ENCODE measurements at places on chromosomes 4 and X. TPM values are rescaled to one million over a fixed set of nuclear protein-coding genes. Genes with fewer than 3 reads are reported as not detected.

Gene TBX22
- 0.71 TPM for total RNA-seq

Gene SCRG1
- not detected for total RNA-seq

Gene IL13RA2
- total RNA-seq = not detected

Gene RPS6KA6
- total RNA-seq = 15.7 TPM

Gene TRIM60
- not detected for total RNA-seq

Gene HSD17B13
- total RNA-seq = not detected

Gene MECP2
- 32.5 TPM for total RNA-seq

Gene MEPE
- total RNA-seq = 0.82 TPM

Gene GATA1
- not detected for total RNA-seq

Gene GABRQ
- 1.7 TPM for total RNA-seq

Gene PRKG2
- total RNA-seq = 1.1 TPM

Gene AMBN
- not detected for total RNA-seq

Gene BEX4
- total RNA-seq = 93.9 TPM

Gene DSPP
- total RNA-seq = not detected

Gene STBD1
- 0.47 TPM for total RNA-seq

Gene GALNTL6
- 1.1 TPM for total RNA-seq

Gene FGF5
- total RNA-seq = 0.32 TPM

Gene NHS
- total RNA-seq = 6.0 TPM

Gene GPRIN3
- 2.4 TPM for total RNA-seq

Gene KLB
- total RNA-seq = 0.07 TPM

Gene ATP2B3
- not detected for total RNA-seq

Gene AWAT2
- total RNA-seq = 0.46 TPM

Gene CLGN
- total RNA-seq = 7.2 TPM

Gene EGFL6
- 0.19 TPM for total RNA-seq

Gene SERTM2
- 0.61 TPM for total RNA-seq

Gene NR3C2
- 0.77 TPM for total RNA-seq

Gene OPRPN
- not detected for total RNA-seq

Gene SSR4
- total RNA-seq = 218 TPM

Gene ERCC6L
- total RNA-seq = 4.8 TPM

Gene CFAP47
- 0.26 TPM for total RNA-seq

Gene HDAC8
- 28.4 TPM for total RNA-seq

Gene MAGEB10
- total RNA-seq = not detected

Gene RGN
- 2.7 TPM for total RNA-seq

Gene TGIF2LX
- not detected for total RNA-seq

Gene TMEM131L
- 2.9 TPM for total RNA-seq

Gene KIT
- 167 TPM for total RNA-seq

Gene PHEX
- 0.24 TPM for total RNA-seq

Gene TASL
- total RNA-seq = not detected

Gene LEF1
- 1.4 TPM for total RNA-seq

Gene MAMLD1
- 0.07 TPM for total RNA-seq

Gene DMRTC1
- 0.31 TPM for total RNA-seq

Gene MAML3
- 33.3 TPM for total RNA-seq

Gene APLN
- total RNA-seq = not detected

Gene NUDT11
- total RNA-seq = 14.5 TPM

Gene NEUROG2
- not detected for total RNA-seq

Gene EXOC1L
- total RNA-seq = not detected

Gene MAGEA4
- not detected for total RNA-seq

Gene STAP1
- not detected for total RNA-seq
